ENCODE measurements at places on chromosomes 5 and 9. TPM values are rescaled to one million over a fixed set of nuclear protein-coding genes. Genes with fewer than 3 reads are reported as not detected.

DNA sequence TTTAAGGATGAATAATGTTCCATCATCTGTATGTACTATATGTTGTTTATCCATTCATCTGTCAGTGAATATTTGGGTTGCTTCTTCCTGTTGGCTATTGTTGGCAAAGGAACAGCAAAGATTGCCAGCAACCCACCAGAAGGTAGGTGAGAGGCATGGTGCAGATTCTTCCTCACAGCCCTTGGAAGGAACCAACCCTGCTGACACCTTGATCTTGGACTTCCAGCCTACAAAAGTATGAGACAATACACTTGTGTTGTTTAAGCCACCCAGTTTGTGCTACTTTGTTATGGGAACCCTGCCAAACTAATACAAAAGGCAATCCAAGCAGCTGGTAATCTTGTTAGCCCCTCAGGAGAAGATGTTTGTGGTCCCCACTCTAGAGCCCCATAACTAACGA is 122.0 kb downstream of the CARTPT start:
- no peak for DNase-seq

Gene SLC24A2
- not detected for total RNA-seq

GRCh38 chr9:127262602-127263001 is 2.0 kb upstream of the GARNL3 start:
- DNase-seq = peak; percentile 4

DNA sequence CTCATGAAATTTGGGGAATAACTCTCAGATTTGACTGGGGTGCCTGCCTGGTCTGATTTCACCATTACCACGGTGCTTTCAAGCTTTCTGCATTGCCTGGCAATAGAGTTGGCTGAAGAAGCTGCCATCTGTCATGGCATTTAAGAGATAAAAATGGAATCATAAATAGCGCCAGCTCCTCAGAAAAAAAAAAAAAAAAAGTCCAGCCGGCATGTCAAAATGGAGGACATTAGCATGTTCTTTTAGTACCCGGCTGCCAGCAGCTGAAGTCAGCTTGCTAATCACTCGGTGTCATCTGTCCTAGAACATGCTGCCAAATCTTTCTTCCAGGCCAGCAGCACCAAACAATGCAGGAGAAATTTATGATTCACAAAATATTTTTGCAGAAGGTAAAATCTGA is 57.7 kb upstream of the CER1 start:
- no peak for DNase-seq

- DNase-seq = peak; percentile 99
These were observed 812.9 kb upstream of the ZNF608 start for GRCh38 chr5:125559296-125559695.

Gene BHMT2
- 0.56 TPM for total RNA-seq

DNA sequence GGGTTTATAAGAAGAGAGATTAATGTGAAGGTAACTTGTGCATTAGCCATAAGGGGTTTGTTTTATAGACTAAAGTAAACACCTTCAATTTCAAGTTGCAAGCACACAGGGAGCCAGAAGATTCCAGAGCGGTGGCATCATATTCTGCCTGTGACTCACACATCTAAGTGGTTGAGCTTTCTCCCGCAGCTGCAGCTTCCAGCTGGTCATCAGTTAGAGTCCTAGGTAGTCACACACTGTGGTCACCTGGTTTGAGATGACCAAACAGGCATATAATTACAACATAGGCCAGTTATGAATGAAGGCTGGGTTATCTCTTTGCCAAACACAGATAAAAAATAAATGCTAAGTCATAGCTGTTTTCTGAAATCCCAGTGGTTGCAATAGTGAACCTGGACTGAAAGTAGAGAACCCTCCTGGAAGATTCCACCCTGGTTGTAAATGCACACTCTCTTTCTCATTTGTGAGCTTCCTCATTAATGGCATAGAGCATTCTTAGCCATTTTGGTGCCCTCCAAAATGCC is 171.3 kb downstream of the GDNF start:
- DNase-seq = peak; percentile 100

DNA sequence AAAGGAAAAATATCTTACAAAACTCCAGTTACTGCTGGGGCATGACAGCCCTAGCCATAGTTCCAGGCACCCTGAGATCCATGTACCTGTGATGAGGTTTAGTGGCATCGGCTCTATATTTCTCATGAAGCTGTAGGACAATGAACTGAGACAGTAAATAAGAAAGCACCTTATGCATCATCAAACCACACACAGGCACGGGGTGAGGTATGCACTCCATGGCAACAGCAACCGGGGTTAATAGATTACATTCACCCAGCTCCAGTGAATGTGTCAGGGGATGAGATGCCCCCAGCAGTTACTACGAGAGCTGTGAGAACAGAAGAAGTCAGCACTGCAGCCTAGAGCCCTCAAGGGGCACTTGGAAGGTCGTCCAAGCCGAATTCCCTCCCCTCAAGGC is 162.0 kb upstream of the S1PR3 start:
- no peak for DNase-seq

DNA sequence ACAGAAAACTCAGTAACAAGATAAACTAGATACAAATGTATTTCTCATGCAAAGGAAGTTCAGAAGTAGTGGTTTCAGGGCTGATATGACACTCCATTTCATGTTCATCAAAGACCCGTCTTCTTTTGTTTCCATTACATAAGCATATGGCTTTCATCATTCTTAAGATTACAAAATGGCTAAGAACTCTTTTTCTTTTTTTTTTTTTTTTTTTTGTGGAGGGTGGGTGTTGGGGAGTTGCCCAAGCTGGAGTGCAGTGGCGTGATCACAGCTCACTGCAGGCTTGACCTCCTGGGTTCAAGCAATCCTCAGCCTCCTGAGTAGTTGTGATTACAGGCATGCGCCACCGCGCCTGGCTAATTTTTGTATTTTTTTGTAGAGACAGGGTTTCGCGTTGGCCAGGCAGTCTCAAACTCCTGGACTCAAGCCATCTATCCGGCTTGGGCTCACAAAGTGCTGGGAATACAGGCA is 22.0 kb upstream of the PTBP3 start:
- DNase-seq = no peak

Gene ADGRD2
- total RNA-seq = not detected

Gene IL9
- not detected for total RNA-seq

GRCh38 chr9:89468281-89468960 is 29.5 kb downstream of the SEMA4D start:
- no peak for DNase-seq

Gene PCDHGC3
- 21.9 TPM for total RNA-seq

GRCh38 chr9:70229579-70229978 is 29.2 kb upstream of the SMC5 start:
- peak; percentile 68 for DNase-seq

- no peak for DNase-seq
These were observed 2.3 kb upstream of the FUT7 start for GRCh38 chr9:137034039-137034708.

GRCh38 chr5:115284021-115284420 is 12.4 kb downstream of the CCDC112 start:
- DNase-seq = no peak

Gene BTNL8
- total RNA-seq = not detected

Gene MIGA2
- total RNA-seq = 9.7 TPM

- peak; percentile 52 for DNase-seq
These were observed at the start of gene NACC2 for GRCh38 chr9:136095070-136096058. TSS of gene NACC2 (minus strand) at chr9:136095289. CDS start at chr9:136050521, 44,768 bp downstream.

GRCh38 chr5:154756009-154756867 is 1.1 kb downstream of the LARP1 start:
- no peak for DNase-seq

DNA sequence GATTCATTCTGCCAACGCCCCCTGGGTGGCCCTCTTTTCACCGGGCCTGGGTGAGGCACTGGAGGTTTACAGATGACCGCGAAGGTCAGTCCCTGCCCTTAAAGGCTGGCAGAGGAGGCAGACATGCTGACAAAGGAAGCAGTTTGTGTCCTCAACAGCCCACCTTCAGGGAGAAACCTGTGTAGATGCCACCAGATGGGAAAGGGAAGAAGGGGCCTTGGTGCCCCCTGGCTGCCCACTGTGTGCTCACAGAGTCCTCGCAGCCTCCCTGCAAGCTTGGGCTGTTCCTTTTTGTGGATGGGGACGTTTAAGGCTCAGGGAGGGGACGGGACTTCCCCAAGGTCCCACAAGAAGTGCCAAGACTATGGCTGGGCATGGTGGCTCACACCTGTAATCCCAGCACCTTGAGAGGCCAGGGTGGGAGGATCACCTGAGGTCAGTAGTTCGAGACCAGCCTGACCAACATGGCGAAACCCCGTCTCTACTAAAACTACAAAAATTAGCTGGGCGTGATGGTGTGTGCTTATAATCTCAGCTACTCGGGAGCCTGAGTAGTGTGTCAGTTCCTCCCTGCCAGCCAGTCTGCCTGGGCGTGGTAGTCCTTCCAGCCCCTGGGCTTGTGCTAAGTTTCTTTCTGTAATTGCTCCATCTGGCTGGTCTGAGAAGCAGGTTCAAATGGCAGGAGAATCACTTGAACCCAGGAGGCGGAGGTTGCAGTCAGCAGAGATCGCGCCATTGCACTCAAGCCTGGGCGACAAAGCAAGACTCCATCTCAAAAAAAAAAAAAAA is 36.2 kb downstream of the NEK6 start:
- no peak for DNase-seq

Gene CCDC152
- 0.90 TPM for total RNA-seq

DNA sequence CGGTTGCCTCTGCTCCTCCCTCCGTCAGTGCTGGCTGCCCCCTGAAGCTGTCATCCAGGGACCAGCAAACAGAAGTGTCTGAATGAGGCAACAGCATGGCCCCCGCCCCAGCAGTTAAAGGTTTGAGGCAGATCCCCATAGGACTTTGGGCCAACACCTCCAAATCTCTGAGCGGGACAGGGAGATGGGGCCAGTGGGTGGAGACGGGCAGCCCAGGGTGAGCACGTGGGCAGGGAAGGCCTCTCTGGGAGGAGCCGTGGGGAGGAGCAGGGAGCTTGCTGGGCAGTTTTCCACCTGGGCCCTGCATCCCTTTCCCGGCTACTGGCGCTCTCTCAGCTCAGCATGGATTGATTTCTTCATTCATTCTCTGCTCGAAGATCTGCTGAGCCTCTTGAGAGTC is 39.1 kb upstream of the NOTCH1 start:
- DNase-seq = no peak

Gene ADGRV1
- total RNA-seq = under 0.01 TPM

GRCh38 chr9:35569206-35569605 is 35.9 kb upstream of the TESK1 start:
- no peak for DNase-seq

- DNase-seq = peak; percentile 82
These were observed 9.2 kb downstream of the ENC1 start for GRCh38 chr5:74631081-74631953.

- no peak for DNase-seq
These were observed 13.0 kb downstream of the BAAT start for GRCh38 chr9:101371813-101372212.

Gene SLCO6A1
- total RNA-seq = not detected

- no peak for DNase-seq
These were observed 8.7 kb downstream of the SETD9 start for GRCh38 chr5:56918054-56918453.

- DNase-seq = no peak
These were observed 8.4 kb downstream of the RPS14 start for GRCh38 chr5:150440948-150441812.

- peak; percentile 45 for DNase-seq
These were observed 79.4 kb downstream of the FAM114A2 start for GRCh38 chr5:153959134-153959957.

DNA sequence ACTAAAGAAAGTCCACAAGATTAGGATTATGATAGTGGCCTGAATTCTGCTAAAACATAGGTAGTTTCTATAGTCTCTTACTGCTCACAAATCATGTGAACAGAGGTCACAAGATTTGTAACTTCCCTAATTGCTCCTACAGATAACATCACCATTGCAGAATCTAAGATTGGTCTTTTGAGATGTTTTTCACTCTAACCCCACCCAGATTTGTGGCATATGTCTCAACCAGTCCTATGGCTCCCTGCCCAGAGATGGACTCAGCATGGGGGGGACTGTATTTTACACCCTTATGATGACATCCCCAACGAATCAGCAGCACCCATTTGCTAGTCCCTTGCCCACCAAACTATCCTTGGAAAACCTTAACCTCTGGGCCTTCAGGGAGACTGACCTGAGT is 1046.2 kb downstream of the CDH12 start:
- peak; percentile 87 for DNase-seq

DNA sequence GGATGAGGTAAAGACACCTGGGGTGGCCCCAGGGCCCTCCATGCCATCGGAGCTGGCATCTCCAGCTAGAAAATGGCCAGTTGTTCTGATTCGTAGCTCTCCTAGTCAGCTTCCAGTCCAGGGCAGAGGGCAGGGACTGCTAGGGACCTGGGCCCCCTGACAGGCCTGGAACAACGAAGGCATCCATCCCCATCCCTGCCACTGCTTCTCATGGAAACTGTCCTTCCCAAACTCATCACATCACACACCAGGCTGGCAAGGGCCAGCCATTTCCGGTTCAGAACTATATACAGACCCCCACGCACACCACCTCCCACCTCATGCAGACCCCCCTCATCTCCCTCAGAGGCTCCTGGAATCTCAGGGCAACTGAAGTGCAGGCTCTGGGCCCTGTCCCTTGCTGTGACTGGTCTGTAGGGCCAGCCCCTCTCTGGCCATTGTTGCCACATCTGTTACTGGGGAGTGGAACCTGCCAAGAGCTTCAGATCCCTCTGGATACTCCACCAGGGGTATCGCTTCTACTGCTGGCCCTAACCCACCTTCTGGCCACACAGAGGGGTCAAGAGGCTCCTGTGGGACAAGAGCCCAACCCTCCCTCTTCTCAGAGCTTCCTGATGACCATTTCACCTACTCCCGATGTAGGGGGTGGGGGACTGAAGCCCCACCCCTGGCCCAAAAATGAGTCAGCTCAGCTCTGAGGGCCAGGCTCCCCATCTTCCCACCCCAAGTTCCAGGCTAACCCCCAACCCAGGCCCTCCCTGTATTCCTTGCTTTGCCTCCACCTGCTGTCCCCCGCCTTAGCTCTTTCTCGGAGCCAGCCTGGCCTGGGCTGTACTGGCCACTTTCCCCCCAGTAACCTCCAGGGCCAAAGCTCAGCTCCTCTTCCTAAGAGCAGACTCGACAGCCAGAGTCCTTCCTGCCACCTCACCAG is 1.2 kb upstream of the MZB1 start:
- no peak for DNase-seq

Gene CXCL14
- under 0.01 TPM for total RNA-seq

DNA sequence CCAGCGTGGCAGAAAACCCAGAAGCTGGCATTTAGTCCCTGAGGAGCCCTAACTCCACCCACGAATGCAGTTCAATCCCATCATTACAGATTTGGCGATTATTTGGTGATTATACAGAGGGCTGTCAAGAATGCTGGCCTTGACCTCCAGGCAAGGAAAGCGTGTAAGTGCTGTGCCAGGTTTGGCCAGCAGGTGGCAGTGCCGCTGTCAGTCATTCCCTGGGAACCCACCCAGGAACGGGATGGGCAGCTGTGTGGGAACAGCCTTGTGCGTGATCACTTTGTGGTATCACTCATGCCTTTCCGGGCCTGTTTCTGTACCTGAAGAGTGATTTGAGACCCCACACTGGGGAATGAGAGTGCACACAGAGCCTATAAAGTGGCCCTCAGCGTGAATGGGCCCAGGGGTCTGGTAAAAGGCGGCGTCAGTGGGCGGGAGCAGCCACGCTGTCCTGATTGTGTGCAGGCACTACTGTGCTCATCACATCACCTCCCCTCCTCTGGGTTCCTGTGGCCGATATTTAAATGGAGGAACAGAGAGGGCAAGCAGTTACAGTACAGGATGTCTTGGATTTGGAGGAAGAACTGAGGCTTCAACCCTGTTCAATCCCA is 215.6 kb downstream of the ROR2 start:
- DNase-seq = peak; percentile 58
